ENCODE measurements at places on chromosomes 6 and 20.

GRCh38 chr6:44646355-44646754 is 258.8 kb downstream of the CDC5L start:
- DNase-seq, result no peak

DNA sequence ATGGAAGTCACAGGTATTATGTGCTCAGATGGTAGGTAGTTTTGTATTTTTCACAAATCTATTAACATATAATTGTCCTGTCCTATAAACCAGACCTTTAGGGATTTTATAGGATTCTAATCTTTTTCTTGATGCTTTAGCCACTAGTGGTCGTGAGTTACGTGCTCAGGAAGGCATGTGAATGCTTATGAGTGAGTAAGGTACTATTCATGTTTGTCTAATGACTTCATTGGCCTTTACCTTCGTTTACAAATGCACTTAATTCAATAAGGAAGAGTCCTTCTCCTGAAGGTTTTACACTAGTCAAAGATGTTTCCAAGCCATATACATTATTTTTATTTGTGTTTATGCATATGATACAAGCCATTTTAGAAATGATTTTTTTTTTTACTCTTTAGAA is 23.0 kb downstream of the PACRG start:
- no peak for DNase-seq

- no peak for DNase-seq
Observed at GRCh38 chr6:161359618-161359945, 85.7 kb upstream of the AGPAT4 start.

GRCh38 chr6:111793711-111794111 is 79.5 kb downstream of the FYN start:
- peak; percentile 82 for DNase-seq

GRCh38 chr20:37935435-37935834 is 32.5 kb downstream of the VSTM2L start:
- DNase-seq, result no peak

DNA sequence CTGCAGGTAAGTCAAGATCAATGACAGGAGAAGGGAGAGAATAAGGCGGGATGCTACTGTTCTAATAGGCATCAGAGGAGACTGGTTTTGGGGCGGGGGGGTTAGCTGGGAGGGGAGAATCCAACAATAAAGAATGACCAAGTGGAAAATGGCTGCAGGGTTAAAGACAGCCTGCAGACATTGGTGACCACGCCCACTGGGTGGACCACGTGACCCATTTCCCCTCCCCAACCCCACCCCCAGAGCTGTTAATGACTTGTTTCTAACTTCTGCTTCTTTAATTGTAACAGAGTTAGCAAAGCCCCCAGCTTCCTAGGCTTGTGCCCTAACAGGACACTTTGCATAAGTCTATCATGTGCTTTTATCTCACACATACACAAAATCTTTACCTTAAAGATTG is 344.5 kb downstream of the KIF16B start:
- DNase-seq, result no peak

DNA sequence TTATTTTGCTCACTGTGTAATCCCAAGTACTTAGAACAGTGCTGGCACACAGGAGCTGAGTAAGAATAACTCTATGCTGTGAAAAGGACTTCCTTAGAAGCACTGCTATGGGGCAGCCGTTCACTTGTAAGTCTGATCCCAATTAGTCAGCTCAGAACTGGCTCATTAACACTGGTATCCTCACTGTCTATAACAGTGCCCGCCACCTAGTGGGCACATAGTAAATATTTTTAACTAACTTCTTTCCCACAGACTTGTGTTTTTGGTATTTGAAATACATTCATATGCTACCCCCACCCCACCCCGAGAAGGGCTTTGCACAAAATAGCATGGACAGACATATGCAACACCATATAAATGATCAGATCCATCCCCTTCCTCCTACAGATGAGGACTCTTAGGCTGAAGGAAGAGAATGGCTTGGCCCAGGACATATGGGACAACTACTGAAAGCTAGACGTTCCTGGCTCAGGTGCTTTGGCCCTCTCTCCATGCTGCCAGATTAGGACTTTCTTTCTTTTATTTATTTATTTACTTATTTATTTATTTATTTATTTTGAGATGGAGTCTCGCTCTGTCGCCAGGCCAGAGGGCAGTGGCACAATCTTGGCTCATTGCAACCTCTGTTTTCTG is 47.1 kb downstream of the DST start:
- peak; percentile 5 for DNase-seq

GRCh38 chr20:19849341-19850197 is 91.5 kb downstream of the RIN2 start:
- no peak for DNase-seq

- no peak for DNase-seq
Observed at GRCh38 chr6:91573826-91574416, 987.0 kb upstream of the MAP3K7 start.

GRCh38 chr6:33957131-33957891 is 153.5 kb upstream of the MLN start:
- no peak for DNase-seq

- peak; percentile 59 for DNase-seq
Observed at GRCh38 chr6:16436550-16436949, 198.2 kb downstream of the GMPR start.

DNA sequence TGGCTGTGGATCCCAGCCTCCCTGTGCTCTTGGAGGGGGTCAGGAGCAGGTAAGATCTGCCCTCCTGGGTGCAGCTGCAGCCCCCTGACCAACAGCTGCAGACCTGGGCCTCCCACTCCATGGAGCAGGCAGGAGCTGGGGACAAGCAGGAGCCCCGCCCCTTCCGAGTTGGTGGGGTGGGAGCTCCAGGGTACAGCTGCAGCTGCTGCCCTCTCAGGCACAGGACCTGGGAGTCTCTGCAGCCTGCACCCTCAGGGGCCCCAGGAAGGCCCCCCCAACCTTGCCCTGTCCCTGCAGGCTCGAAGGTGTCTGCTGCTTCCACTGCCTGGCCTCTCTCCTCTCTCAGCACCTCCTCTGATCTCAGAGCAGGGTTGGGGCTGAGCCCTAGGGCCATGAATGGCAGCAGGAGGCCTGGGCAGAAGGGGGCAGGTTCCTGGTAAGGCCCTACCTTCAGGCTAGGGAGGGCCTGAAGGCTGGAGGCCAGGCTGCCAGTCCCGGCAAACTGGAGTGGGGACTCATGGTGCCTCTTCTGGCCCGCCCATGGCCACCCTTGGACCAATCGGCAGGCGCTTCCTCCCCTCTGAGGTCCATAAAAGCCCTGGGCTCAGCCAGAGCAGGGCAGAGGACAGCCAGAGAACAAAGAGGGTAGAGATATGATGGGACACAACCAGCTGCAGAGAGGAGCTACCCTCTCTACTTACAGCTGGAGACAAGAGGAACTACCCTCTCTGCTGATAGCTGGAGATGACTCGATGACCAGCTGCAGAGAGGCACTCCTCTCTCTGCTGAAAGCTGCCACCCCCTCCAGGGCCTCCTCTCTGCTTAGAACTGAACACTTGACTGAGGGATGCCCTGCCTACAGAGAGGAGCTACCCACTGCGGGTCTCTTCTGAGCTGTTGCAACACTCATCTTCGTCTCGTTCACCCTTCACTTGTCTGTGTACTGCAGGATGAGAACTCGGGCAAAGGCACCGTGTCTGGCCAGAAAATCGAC is 7.8 kb upstream of the PACSIN1 start:
- no peak for DNase-seq

- DNase-seq, result no peak
Observed at GRCh38 chr6:143611580-143611979, 66.2 kb upstream of the PHACTR2 start.

DNA sequence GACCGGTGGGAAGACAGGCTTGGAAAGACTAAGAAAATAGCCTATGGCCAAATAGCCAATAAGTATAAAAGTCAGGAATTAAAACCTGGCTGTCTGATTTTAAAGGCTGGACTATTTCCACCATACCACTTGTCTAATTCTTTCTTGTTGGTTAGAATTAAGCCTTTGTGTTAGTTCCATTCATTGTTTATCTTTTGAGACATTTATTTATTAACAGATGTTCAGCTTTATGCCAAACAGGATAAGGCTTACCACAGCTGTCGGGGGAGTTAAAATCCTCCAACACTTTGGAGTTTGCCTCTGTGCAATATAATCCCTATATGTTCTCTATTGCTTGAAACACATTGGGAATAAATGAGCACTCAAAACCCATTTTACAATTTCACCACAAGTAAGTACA is 208.3 kb downstream of the TMEM200A start:
- no peak for DNase-seq

DNA sequence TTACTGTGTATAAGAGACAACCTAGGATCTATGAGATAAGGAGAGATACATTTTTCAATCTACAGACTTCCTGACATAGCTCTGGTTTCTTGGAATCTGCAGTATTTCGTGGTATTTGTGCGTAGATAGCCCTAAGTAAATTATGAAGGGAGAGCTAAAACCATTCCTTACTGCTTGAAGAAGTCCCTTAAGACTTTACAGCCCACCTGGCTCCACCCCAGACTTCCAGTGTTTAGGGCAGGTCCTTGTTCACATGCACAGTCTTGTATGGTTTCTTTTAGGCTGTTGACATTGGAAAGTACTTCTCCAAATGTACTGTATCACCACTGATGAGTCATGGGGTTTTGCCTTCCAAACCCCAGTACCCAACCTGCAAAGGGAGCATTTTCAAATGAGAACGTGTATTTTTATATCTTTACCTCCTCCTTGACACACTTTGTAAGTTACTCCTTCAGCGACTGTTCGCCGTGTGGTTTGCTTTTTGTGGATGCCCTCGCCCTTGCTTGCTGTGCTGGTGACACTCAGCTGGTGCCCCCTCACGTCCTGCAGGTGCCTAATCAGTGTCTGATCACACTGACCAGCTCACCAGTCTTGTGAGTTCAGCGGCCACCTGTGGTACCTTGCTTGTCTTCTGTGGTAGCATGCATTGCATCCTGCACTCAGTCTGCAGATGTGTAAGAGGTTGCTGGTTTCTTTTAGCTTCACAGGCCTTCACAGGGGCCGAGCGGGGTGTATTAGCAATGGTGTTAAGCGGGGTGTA is 73.3 kb downstream of the IGF2R start:
- no peak for DNase-seq

All from NK-92 treated with Interleukin-12 subunit alpha and Interleukin-12 subunit beta, amount 100 ng/mL, for 24 hours (cell line).